ENCODE measurements at places on chromosomes 6 and 20.

DNA sequence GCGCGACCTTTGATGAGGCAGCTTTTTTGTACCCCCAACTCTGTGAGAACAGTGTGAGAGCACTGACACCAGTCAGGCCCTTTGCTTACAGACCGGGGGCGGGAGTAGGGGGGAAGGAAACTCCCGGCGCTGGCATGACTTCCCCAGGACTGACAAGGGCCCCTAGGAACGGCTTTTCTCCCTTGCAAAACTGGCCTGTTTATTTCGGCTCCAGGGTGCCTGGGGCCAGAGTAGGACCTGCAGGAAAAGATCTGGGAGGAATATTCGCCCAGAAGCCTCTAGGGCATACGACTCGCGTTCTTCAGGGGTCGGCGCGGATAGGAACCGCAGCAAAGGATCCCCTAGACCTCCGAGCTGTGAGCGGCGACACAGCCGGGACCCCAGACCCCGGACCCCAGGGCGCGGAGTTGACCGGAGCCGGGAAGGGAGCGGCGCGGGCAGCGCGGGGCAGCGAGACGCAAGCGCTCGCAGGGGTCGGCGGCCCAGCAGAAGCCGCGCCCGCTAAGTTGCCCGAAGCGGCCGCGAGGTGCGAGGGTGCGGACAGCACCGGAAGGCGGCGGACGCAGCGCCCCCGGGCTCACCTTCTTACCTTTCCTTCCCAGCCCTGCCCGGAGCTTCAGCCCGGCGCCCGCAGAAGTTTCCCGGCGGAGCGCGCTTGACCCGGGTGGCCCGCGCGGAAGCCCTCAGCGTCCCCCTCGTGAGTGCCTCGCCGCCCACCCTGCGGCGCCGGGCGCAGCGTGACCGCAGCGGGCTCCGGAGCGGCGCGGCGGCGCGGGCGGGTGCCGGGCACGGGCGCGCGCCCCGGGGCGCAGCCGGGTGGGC lies at the start of gene POPDC3:
Gene POPDC3, minus strand, starts transcription at position 771 of the 822 bp plus-strand sequence. CDS start 18,105 bp downstream, outside the sequence.
- DNase-seq: no peak

GRCh38 chr20:60036746-60037499 lies 78.7 kb downstream of the CDH26 start:
- peak; percentile 57 for DNase-seq

- DNase-seq: no peak
Measured at GRCh38 chr6:44133981-44134711, 6.8 kb downstream of the TMEM63B start.

DNA sequence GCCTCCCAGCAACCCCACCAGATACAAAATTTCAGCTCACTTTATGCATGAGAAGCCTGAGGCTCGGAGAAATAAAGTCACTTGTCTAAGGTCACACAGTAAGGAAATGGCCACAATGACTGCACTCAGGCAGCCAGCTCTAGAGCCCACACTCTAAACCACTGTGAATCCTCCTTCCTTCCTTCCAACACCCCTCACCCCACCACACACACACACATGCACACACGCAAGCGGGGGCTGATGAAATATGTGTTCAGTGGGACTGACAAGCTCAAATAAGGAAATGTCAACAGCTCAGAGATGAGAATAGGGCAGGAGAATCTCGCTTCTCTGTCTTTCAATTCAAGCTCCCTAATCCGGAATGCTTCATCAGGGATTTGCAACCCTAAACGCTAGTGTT lies 6.0 kb upstream of the BPIFA1 start:
- DNase-seq: no peak

DNA sequence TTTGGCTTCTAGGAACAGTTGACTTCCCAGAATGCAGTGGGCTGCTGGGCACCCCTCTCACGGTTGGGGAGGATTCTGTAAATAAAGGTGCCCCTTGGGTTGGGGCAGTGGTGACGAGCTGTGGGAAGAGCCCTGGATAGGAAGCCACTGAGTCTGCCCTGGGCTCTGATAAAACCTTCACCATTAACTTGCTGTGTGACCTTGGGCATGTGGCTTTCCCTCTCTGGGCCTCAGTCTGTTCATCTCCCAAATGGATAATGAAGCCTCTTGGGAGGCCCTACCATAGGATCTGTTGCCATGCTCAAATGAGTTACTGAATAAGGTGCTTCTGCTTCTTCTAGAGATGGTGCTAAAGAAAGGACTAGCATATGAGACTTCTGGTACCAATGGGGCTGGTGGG lies 3.7 kb downstream of the CRIP3 start:
- no peak for DNase-seq

- no peak for DNase-seq
Measured at GRCh38 chr6:82066991-82067411, 180.5 kb downstream of the IBTK start.

DNA sequence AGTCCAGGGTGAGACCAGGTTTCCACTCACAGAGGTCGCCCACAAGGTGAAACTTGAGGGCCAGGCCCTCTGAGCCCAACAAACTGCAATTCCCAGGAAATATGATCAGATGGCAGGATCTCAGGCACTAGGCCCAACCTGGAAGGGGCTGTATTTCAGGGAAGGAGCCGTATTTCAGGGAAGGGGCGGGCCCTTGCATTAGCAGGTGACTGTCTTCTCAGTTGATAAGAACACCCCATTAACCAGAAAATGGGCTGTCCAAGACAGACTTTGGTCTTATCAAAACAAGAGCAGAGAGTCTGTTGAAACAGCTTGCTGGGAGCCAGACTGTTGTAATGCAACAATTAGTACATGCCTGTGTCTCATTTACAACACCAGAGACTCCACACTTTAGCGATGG lies 10.9 kb upstream of the BNIP5 start:
- no peak for DNase-seq

DNA sequence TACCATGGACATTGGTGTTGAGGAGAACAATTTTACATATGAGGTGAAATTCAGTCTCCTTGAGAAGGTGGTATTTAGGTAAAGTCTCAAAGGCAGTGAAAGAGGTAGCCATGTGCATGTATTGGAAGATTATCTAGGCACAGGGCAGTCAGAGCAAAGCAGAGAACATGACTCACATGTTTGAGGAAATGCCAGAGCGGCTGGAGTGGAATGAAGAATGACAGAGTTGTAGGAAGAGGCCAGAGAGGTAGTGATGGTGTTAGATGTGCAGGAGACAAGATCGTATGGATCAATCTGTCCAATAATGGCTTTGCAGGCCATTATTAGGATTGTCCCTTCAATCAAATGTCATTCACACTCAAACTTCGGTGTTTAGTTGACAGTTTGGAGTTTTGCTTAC lies 449.4 kb upstream of the PTCHD4 start:
- DNase-seq: peak; percentile 72

- no peak for DNase-seq
Measured at GRCh38 chr6:168126566-168127383, 47.8 kb upstream of the FRMD1 start.

- no peak for DNase-seq
Measured at GRCh38 chr6:136144251-136145023, 105.7 kb downstream of the MTFR2 start.

- DNase-seq: no peak
Measured at GRCh38 chr20:36582322-36582721, 8.9 kb downstream of the TGIF2 start.

DNA sequence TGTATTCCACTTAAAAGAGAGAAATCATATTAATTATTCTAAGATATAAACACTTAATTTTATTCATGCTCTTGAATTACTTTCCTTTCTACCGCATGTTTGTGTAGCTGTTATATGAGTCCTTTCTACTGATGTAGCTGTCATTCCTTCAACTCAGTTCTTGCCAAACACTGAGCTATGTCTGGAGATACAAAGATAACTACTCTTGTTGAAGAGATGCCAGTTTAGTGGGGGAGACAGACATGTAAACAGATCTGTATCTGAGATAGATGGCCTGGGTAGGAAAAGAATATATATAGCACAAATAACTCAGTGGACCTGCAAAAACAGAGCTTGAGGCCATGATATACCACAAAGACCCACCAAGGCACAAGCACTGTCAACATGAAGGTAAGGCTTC lies 157.3 kb downstream of the BTBD9 start:
- no peak for DNase-seq
